ENCODE measurements at places on chromosomes 13 and 19. TPM values are rescaled to one million over a fixed set of nuclear protein-coding genes. Genes with fewer than 3 reads are reported as not detected.

GRCh38 chr13:25225970-25226369 lies 53.9 kb upstream of the AMER2 start:
- DNase-seq = no peak

- DNase-seq = no peak
These were observed 38.7 kb downstream of the HTR2A start for GRCh38 chr13:46858163-46858562.

- DNase-seq = peak; percentile 23
These were observed 127.1 kb upstream of the SPACA7 start for GRCh38 chr13:112248862-112249592.

DNA sequence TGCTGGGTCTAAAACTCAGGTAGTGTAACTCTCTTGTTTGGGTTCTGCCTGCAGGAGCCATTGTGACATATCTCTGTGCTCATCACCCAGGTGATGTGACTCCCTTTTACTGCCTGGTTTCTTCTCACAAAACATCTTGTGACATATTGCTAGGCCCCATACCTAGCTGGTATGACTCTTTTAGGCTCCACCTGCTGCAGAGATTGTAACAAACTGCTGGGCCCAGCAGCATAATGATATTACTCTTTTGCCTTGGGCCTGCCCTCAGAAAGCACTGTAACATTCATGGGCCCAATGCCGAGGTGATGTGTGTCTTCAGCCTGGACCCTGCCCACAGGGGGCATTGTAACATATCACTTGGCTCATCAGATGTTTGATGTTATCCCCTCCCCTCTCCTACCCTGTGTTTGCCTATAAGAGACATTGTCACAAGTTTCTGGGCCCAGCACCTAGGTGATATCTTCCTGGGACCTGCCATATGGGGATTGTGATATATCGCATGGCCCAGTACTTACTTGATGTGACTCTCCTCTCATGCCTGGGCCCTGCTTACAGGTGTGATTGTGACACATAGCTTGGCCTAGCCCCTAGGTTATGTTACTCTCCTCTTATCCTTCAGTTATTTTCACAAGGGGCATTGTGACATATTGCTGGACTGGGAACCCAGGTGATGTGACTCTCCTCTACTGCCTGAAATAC lies 18.0 kb upstream of the ZNF681 start:
- no peak for DNase-seq

DNA sequence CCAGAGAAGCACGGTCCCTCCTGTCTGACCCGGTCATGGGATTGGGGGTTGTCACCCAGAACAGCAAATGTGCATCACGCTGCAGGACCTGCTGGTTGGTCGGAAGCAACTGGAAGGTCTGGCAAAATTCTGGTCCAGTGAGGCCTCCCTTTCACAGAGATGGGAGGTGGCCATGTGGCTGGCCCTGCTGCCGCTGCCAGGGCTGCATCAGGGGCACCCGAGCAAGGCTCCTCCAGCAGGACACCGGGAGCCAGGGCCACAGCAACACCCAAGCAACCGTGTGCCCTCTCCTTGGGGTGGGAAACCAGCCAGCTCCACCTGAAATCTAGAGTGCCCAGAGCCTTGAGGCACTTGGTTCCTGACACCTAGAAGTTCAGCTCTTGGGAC lies 11.5 kb upstream of the GAS6 start:
- DNase-seq = no peak

DNA sequence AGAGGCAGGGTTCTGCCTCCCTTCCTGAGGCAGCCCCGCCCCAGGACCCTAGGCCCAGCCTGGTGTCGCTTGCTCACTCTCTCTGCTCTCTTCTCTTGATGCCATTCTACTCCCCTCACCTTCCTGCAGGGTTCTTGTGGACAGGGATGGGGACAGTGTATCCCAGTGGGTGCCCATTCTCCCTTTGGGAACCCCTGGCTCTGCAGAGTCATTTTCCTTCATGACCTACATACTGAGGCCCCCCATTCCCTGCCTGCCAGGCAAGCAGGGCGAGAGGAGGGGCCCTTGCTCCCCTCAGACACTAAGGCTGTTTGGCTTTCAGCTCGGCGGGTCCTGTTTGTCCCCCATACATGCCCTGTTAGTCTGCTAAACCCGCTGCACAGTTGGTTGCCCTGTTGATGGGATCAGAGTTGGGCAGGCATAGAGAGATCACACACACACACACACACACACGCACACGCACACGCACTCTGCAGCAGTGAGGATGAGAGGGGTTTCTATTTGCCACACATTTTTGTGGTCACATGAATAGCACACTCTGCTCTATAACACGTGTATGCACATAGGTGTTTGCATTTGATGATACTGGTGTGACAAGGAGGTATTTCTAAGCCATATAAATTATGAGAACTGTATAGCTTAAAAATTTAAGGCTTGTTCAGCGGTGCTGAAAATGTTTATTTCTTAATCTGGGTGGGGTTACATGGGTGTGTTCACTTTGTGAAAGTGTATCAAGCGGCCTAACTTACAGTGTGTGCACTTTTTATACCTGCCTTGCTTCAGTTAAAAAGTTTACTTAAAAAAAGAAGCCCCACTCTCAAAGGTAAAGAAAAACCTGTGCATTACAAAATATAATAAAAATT lies 20.3 kb downstream of the NFIX start:
- DNase-seq = peak; percentile 50

DNA sequence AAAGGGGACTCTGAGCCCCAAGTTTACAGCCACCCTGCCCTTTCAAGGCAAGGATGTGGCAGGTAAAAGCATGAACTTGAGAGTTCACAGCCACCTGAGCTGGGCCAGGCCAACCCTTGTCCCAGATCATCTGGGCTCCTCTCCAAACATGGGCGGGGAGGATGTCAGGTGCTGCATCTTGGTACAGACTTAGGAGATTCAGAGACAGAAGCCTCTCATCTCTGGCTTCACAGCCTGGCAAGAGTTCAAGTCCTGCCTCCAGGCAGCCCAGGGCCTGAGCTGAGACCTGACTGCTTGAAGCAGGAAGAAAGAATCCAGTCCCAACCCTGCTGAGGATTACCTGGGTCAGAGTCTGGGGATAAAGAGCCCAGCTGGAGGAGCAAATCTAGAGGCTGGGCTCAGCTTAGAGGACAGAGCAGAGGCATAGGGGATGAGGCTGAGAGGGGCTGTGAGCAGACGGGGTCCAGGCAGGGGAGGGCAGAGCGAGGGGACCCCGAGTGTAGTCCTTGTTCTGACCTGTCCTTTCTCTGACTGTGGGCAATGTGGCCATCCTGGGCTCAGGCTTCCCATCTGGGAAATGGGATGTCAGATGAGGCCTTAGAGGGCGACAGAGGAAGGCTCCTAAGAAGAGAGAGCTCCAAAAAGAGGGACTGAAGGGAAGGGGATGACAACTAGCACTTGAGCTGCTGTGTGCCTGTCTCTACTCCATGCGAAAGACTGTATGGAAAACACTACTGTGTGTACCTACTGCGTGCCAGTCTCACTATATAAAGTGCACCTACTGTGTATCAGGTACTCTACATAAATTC lies 6.6 kb upstream of the OR10H5 start:
- DNase-seq = peak; percentile 16

- no peak for DNase-seq
These were observed 6.3 kb downstream of the TBCB start for GRCh38 chr19:36121486-36122124.

Gene EXOC3L2
- total RNA-seq = 4.0 TPM

Gene ZNF614
- total RNA-seq = 11.1 TPM

Gene KCTD4
- not detected for total RNA-seq

Gene SH2D3A
- 4.8 TPM for total RNA-seq

Gene QPCTL
- total RNA-seq = 3.3 TPM

Gene RASGRP4
- 0.41 TPM for total RNA-seq

Gene CCL25
- not detected for total RNA-seq
